H1 (cell line): ENCODE measurements at places on chromosomes 16 and 17.

GRCh38 chr17:65531256-65532100 is 30.0 kb downstream of the AXIN2 start:
- DNase-seq: no peak

DNA sequence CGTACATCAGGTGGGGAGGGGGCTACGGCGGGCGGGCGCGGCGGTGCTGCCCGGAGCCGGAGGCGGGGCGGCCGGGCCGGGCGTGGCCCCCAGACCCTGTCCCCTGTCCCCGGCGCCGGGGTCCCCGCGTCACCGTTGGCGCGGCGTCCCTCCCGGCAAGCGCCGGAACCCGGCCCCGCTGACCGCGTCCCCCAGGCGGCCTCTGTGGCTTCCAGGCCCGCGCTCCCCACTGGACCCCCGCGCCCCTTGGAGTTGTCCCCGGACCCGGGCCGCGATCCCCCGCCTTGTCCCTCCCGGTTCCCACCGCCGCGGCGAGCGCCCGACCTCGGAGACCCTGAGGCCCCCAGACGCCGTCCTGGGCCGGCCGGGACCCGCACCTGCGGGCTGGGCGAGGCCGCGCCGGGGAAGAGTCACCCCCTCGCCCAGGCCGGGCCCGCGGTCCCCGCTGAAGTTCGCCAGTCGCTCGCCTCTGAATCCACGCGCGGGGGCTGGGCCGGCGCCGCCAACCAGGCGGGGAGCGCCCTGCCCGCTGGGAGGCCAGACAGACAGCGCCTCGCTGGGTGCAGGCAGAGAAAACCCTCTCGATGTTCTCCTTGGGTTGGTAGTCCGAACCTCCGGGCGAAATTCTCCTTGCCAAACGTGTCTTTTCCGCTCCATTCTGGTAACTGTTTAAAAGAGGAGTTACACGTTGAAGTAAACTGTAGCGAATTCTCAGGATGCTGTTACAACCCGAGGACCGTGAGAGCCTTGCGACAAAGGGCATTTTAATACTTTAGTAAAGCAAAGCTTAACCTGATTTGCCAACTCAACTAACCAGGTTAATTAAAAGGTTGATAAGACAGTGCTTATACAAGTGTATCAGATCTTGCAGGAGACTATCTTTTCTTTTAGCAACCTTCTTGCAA is 761 bp downstream of the GAN start:
- DNase-seq: peak; percentile 62

DNA sequence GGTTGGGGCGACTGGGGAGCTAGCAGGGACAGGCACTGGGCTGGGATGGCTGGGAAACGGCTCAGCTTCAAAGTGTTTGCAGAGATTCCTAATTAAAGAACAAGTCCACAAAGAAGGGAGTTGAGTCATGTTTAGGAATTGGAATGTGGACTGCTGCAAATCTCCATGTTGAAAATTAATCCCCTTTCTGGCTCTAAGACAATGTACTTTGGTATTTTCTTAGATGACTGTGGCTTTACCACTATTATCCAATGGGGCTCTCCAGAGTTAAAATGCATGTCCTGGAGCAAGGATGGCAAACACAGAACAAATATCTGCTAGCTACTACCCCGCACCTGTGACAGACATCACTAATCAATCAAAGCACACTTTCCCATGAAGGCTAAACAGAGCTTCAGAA is 22.2 kb upstream of the WSCD1 start:
- no peak for DNase-seq

DNA sequence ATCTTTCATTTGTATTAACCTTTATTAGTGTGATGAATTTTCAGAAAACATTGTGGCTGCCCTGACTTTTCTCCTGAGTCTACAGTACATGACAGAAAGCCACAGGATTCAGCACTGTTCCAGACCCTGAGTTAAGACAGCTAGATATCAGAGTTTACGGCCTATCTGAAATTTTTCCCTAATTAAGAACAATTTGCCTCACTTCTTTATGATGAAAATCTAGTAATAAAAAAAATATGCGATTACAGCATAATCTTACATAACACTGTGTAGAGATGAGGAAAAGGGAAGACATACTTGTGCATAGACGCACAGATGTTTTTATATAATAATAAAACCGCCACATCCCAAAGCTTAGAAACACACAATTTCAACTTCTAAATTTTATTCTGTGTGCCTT is 7.3 kb downstream of the SPOP start:
- DNase-seq: no peak

GRCh38 chr17:61568219-61569072 is 22.6 kb downstream of the NACA2 start:
- no peak for DNase-seq

DNA sequence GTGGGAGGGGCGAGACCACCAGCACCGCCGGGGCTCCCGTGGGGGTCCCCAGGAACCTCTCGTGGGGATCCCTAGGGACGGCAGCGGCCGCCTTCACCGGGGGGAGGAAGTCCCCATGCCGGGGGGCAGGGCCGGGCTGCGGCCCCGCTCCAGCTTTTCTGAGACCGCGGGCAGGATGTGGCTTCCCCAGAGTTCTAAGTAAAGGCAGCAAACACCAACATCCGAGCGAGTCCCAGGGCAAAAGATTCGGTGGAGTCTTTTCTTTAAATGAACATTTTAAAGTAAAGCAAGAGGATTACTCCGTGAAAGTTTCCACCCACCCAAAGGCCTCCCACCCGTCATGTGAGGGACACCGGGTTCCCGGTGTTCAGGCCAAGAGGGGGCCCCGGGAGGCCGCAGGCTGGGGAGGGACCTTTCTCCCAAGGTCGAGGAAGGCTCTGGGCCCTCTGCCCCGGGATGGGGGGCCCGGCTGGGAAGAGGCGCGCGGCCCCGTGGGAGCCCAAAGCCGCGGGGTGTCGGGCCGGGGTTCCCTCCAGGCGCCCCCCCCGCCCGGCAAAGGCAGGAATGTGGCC is 137.2 kb upstream of the RPH3AL start:
- DNase-seq: peak; percentile 72

GRCh38 chr17:76531486-76532038 is 5.9 kb downstream of the CYGB start:
- no peak for DNase-seq

DNA sequence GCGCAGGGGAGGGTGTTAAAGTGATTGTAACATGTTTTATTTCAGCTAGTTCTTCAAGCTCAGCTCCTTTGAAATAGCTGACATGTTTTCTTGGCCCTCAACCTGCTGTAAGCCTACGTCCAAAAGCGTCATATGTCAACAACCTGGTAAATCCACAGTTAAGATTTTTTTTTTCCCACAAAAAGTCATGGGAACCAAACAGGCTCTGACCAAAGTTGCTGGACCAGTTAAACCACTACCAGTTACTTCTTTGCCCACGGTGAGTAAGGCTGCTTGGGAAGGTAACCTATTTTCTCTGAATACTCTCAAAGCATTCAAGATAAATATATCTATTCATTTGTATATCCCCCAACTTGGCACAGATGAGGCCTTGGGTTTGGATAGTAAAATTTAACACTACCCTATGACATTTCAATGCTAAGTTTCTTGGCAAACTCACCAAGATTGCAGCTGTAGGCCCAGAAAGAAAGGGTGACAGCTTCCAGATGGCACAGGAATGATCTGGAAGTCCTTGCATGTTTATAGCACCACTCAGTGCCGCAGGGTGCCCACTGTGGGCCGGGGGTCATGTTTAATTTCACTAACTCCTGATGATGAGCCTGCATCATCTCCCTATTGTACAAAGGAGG is 166.2 kb downstream of the XYLT1 start:
- no peak for DNase-seq

DNA sequence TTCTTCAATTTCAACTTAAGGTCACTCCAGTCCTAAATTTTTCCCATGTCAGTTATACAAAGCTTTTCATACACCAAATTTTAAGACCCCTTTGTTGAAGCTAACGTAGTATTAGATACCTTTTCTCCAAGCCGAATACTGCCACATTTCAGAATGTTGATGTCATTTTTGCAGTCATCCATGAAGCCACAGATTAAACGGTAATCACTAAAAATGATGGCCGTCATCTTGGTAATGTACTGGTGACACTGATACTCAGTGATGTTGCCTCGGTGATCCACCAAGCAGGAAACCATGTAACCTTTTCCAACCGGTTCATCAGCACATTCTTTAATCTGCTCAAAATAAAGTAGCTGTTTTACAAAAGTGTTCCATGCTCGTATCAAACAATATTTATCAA is 82.1 kb upstream of the CLEC18B start:
- no peak for DNase-seq

DNA sequence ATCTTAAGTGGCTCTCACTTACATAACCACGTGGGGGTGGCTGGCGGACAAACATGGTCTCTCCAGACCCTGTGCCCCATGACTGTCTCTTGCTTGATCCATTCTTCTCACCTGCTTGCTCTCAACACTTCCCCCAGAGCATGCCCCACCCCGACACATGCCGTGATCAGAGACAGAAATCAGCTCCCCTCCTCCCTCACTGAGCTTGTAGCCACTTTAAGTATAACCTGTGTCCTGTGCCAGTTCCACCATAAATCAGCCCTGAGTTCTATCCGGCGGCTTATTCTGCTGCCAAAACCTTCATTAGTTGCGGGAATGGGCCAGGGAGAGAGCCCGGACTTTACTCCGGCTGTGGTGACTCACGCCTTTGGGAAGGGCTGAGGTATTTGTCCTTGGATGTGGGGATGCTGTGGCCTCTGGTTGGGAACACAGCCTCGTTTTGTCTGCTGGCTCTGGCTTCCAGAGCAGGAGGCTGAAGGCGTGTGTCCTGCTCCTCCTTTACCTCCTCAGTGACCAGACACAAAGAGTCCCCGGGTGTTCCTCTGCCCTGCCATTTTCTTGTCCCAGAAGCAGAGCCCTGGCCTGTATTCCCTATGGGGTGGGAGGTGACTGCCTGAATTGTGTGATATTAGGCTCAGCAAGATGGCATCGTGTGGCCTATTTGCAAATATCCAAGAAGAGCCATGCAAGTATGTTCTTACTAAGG is 21.1 kb downstream of the ANKRD40 start:
- DNase-seq: no peak

DNA sequence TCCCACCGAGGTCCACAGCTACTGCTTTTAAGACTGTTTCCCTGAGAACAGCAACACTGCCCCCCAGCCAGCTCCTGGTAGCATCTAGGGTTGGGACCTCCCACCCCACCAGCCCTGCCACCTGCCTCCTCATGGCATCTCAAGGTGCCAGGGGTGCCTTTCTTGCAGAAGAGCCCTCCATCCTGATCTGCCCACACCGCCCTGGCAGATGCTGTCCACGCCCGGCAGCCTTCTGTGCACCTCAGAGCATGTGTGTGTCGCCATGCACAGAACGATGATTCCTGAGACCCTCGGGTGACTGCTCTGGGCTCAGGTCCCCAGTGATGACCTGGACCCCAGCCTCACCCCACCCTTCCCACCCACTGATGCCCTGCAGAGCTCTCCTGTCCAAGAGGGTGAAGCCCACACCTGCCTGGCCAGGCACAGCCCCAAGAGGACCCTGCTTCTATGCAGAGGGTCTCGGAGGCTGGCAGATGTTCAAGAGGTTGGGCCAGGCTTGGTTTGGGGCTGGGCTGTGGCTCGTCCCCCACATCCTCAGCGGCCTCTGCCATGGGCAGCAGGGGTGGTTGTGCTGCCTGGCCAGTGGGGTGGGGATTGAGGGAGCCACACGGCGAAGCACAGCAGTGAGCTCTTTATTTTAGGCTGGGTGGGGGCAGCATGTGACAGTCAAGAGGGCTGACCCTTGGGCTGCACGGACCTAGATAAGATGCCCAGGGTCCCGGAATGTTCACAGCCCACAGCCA is 5.2 kb upstream of the SPATA2L start:
- no peak for DNase-seq

DNA sequence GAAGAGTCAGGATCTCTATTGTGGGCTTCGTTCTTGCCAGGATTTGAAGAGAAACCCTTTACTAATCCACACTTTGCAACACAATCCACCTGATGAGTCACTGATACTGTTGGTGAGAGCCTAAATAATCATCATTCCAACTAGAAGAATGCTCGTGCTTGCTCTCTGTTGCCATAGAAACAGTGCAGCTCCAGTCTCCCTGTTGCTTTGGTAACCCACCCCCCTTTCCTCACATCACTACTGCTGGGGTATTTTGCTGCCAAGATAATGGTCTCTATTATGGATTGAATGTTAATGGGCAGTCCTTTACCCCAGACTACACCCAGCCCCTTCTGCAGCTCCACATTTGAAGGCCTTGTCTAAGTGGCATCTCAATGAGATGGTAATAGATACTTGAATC is 190.4 kb downstream of the ABCC12 start:
- DNase-seq: peak; percentile 35

GRCh38 chr16:71912534-71913275 is 17.4 kb downstream of the IST1 start:
- no peak for DNase-seq

- DNase-seq: no peak
Observed at GRCh38 chr16:53084141-53084541, 29.4 kb downstream of the CHD9 start.

GRCh38 chr16:2815299-2815771 is 1.7 kb upstream of the PRSS21 start:
- no peak for DNase-seq

GRCh38 chr17:72121164-72122009 is 567 bp downstream of the SOX9 start:
- peak; percentile 81 for DNase-seq

- DNase-seq: no peak
Observed at GRCh38 chr16:90015586-90016338, 3.5 kb downstream of the DBNDD1 start.

GRCh38 chr16:3761375-3762106 is 44.2 kb upstream of the TRAP1 start:
- no peak for DNase-seq

DNA sequence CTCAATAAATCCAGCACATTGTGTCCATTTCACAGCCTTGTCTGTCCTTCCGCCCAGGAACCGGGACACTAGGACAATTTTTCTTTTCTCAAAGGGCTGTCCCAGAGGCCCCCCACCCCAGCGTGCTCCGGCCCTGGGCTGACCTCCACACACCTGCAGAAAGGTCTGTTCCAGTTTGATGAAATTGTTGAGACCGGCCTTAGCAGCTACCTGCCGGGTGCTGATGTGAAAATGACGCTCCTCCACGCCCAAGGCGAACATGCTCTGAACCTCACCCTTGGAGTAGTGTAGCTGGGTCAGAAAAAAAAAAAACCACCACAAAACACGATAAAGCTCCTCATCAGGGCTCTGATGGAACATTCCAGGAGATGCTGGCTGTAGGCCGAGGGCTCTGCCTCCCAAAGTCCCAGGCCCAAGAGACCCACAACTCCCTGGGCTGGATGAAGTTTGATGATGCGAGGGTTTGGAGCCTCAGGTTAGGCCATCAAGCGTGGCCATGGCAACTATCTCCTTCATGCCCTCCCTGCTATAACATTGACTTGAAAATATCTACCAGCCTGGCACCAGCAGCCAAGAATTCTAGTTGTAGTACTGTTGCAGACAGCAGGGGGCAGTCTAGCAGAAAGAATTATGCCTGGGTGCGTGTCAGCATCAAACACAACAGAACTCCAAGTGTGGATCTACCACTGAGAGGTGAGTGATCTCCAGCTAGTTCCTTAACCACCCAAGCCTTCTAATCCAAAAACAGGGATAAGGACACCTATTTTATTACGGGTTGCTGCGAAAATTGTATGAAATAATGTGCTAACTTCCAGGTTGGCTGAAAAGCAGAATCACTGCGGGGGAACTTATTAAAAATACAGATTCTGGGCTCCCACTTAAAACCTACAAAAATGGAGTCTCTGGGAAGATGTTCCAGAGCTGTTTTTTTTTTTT is 62.1 kb downstream of the RMI2 start:
- DNase-seq: no peak

- DNase-seq: no peak
Observed at GRCh38 chr17:55332296-55333041, 67.7 kb downstream of the HLF start.

GRCh38 chr16:24156777-24157176 is 99.4 kb upstream of the CACNG3 start:
- no peak for DNase-seq

GRCh38 chr16:54657058-54657708 is 273.5 kb upstream of the IRX5 start:
- DNase-seq: no peak
